Stimulated activated CD4-positive, alpha-beta T cell treated with anti-CD3 and anti-CD28 coated beads, Interleukin-1b, Interleukin-23, amount 100 ng/mL, for 4 hours (primary cell): ENCODE measurements at places on chromosomes 5 and 9.

GRCh38 chr5:65758546-65759144, 36.6 kb downstream of the NLN start:
- DNase-seq = no peak

GRCh38 chr9:96217754-96218693, 84.0 kb downstream of the HSD17B3 start:
- peak; percentile 83 for DNase-seq

GRCh38 chr9:128370367-128370751, 815 bp upstream of the URM1 start:
- no peak for DNase-seq

DNA sequence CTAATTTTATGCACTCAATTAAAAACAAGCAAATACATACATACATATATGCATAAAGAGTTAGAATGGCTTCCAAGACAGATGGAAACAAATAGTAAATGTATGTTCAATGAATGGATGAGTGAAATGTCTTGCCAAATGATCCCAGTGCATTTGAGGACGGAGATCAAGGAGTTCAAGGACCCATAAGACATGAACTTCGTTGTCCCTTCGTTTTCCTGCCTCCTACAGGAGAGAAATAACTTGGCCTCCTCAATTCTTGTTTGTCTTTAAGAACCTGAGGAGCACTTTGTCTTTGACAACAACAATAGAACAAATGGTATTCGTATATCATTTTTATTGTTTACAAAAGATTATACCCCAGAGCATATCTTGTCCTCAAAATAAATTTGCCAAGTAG, 2.4 kb upstream of the PAPPA start:
- no peak for DNase-seq

- no peak for DNase-seq
Observed at GRCh38 chr9:121499427-121500164, at the start of gene GGTA1. TSS of gene GGTA1 (minus strand) at chr9:121499844. CDS start at chr9:121467922, 31,922 bp downstream.

DNA sequence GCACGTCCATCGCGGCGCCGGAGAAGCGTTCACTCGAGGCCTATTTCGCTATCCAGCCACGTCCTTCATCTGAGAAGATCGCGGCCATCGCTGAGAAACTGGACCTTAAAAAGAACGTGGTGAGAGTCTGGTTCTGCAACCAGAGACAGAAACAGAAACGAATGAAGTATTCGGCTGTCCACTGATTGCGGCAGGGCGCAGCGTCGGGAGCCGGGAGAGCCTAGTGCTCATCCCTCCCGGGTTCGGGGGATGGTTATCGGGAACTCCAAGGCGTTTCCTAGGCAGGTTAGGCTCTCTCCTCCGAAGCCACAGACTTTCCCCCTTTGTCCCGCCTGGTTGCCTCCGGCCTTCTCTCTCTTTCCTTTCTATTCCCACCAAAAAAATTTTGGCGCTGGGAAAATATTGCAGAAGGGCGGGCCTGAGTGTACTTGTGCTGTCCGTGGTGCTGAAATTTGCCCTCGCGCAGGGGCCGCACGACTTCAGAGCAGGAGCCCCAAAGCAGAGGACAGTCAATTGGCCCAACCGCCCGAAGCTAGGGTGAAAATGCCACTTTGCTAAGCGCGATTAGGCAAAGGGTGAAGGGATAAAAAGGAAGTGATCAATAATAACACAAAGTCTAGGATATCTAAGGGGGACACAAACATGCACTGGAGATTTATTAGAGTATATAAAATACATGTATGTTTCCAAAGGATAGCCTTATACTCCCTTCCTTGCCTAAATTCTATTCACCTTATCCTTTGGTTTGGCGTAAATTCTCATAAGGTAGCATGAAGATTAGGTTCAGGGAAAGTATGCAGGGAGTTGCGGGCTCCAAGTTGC, 1.8 kb downstream of the POU4F3 start:
- DNase-seq = no peak

DNA sequence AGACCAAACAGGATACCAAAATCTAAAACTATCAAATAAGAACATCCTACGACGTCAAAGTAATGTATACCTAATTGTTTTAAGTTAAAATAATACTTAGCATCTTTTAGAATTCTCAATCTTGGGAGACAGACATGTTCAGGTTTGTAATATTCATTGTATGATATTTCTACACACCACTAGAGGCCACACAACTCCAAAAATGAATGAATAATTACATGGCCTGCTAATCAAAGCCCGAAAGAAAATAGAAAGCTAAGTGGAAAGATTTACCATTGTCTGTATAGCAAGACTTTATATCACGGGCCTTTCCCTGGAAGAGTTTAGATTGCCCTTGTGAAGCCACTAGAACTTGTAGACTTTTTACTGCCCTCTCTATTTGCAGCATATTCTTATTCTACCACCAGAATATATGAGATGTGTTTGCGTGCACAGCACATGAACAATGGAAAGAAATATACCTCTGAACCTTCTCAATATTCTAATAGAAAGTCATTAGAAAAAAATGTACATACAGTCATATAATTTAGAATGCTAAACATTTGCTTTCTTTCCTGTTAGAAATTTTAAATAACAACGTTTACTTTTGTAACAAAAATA, 380.1 kb upstream of the NUDT12 start:
- no peak for DNase-seq
